ENCODE measurements at places on chromosomes 4 and X. TPM values are rescaled to one million over a fixed set of nuclear protein-coding genes. Genes with fewer than 3 reads are reported as not detected.

The RENBP gene
- 0.52 TPM for total RNA-seq

The CRMP1 gene
- 16.0 TPM for total RNA-seq

The RHOXF1 gene
- not detected for total RNA-seq

The DACH2 gene
- 0.16 TPM for total RNA-seq

The GUCY1B1 gene
- 8.1 TPM for total RNA-seq

Measured in epithelial cell of alveolus of lung (primary cell).